Cerebellar cortex (tissue), 1 donor: ENCODE measurements at places on chromosomes 5 and 9.

DNA sequence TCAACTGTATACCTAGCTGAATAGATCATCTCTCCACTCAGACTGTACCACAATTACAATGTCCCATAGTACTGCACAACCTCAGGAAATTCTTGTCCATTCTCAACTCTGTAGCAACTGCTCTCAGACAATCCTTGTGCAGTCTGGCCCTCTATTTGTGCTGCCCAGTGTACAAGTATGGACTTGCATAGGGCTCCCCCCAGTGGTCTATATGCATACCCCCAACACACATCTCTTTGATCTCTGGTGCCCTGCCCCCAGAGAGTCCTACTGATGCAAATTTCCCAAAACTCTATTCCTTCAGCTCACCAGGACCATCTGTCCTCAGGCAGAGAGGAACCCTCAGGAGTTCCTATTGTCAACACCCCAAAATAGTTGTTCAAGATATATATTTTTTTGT, 205.3 kb downstream of the SLCO4C1 start:
- peak; percentile 16 for DNase-seq

- no peak for DNase-seq
Observed at GRCh38 chr9:87498046-87498810, 561 bp downstream of the DAPK1 start.

DNA sequence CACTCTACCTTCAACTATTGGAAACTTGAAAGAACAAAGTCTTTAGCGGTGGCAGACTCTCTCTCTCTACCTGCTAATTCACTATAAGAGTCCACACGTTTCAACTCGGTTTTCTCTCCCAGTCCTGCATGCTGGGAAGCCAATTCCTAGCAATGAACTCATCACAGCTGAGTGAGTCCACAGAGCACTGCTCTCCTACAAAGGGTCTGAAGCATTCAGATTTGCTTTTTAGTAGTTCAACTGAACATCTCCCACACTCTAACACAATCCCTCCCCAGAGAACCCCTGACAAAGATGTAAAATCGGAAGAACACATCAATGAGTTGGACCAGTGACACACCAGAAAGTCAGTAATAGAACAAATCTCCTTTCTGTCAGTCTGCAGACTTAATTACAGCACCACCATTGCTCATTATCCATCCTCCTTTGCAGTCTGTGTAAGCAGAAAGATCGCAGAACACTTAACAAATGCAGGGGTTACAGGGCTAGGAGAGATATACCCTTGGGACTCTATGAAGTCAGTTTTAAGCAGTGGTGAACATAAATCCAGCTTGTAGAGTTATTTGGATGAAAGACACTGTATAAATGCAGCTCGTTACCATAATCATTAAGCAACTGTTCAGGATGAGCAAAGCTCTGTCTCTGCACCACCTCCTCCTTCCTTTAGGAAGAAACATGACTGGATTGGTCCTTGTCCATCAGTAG, 353.4 kb upstream of the GRIA1 start:
- no peak for DNase-seq

- peak; percentile 77 for DNase-seq
Observed at GRCh38 chr9:3902631-3903030, 376.8 kb upstream of the RFX3 start.

- DNase-seq, result peak; percentile 43
Observed at GRCh38 chr5:57172466-57173318, 1.2 kb upstream of the GPBP1 start.

DNA sequence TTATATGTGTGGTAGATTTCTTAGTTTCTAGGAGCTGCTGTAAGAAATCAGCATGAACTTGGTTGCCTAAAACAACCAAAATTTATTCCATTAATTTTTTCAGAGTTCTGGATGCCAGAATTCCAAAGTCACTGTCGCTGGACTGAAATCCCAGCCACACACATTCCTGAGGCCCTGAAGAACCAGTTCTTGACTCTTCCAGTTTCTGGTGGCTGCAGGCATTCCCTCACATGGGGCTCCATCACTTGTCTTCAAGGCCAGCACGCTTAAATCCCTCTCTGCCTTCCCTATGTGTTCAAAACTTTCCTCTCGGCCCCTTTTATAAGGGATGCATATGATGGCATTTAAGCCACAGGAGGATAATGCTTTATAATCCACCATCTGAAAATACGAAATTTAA, 1237.5 kb upstream of the CDH9 start:
- no peak for DNase-seq

DNA sequence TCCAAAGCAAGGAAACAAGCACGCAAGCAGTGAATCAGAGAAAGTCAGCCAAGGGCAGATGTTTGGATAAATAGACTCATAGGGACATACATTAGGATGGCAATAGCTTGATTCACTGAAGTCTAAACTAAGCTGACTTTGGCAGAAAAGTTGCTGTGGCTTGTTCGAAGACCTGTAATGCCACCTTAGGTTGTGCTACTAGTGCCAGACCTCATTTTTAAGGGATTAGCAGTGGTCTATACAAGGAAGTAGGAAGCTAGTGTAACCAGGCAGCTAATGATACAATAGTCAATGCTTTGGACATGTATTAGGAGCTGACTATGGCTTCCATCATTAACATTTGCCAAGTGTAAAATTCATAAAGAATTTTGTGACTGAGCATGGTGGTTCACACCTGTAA, 63.1 kb downstream of the FCHO2 start:
- DNase-seq, result no peak

DNA sequence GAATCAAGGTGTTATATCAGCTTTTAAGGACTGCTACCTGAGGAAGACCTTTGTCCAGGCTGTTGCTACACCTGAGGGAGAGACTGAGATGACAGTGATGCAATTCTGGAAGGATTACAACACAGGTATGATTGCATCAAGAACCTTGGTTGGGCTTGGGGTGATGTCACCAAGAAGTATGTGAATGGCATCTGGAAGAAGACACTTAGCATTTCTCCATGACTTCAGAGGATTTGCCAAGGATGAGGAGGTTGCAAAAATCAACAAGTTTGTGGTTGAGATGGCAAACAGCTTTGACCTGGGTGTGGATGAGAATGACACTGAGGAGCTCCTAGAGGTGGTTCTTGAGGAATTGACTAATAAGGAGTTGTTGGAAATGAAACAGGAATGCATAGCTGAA, 67.9 kb upstream of the PANK3 start:
- DNase-seq, result no peak

DNA sequence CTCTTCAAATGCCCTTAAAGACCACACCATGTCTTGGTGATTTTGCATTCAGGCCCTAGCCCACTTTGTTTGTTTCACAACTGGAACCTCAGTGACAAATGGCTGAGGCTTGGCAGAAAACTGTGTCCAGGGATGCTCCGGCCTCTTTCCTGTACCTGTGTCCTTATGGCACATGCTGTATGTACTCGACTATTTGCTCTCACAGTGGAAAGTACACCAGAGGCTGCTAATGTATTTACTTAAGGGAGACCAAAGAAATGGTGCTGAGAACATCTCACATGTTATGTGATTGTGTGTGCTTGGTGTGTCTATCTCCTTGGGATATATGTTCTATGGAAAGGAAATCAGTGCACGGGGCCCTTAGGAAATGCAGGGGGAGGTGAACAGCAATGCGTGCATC, 263.3 kb downstream of the GADD45G start:
- DNase-seq, result no peak

DNA sequence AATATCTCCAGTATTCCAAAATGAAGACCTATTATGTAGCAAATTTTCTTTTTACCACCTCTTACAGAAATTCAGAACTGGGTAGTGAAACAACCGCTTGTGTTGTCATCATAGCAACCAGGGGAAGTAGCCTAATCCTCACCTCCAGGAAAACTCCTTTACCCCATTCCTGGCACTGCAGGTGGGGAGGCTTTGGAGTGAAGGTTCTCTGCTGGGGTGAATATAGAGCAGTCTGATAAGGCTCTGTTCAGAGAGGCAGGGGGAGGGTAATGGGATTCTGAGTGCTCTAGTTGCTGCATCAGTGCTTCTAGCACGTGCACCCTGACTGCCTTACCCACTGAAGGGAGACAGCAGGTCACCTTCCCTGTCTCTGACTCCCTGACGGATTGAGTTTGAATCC, 116.2 kb downstream of the MAN2A1 start:
- DNase-seq, result no peak
